ENCODE measurements at places on chromosomes 5 and 9. TPM values are rescaled to one million over a fixed set of nuclear protein-coding genes. Genes with fewer than 3 reads are reported as not detected.

Gene LRRC14B
- total RNA-seq, result not detected

Gene USP20
- total RNA-seq, result 16.5 TPM

Gene PFN3
- not detected for total RNA-seq

Gene LCN9
- not detected for total RNA-seq

Gene DOLK
- 25.9 TPM for total RNA-seq

Gene EQTN
- total RNA-seq, result not detected

Gene MAMDC4
- total RNA-seq, result 10.8 TPM

GRCh38 chr5:54024466-54024865, 285.9 kb downstream of the ARL15 start:
- no peak for DNase-seq
- H3K4me3 ChIP-seq, result no peak overlapping the region
- peaks cover 44% of the 10 kb centered on the region for H3K4me1 ChIP-seq
- no peak overlapping the region for H3K27ac ChIP-seq

GRCh38 chr5:53126521-53126920, 17.0 kb upstream of the MOCS2 start:
- no peak overlapping the region for H3K27ac ChIP-seq
- H3K27me3 ChIP-seq, result no peaks in the 10 kb centered on the region
- H3K4me3 ChIP-seq, result no peak overlapping the region
- H3K4me1 ChIP-seq, result no peaks in the 10 kb centered on the region
- no peak for DNase-seq

DNA sequence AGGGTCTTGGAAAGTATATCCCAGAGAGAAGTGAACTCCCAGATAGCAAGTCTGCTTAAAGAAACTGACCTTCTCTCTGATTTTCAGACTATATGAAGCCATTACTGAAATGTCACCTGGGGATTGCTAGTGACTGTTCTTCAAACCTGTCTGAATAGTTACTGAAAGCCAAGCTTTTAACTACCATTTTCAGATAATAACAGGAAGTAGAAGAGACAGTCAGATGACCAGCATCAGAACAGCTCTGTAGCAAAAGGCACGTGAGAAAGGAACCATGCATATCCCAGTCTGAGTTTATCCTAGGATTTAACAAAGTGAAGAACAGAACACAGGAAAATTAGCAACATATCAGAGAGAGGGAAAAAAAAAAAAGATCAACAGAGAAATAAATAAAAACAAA, 74.9 kb upstream of the SELENOP start:
- H3K27ac ChIP-seq, result no peak overlapping the region
- no peak overlapping the region for H3K4me3 ChIP-seq
- DNase-seq, result no peak
- peaks cover 32% of the 10 kb centered on the region for H3K4me1 ChIP-seq

DNA sequence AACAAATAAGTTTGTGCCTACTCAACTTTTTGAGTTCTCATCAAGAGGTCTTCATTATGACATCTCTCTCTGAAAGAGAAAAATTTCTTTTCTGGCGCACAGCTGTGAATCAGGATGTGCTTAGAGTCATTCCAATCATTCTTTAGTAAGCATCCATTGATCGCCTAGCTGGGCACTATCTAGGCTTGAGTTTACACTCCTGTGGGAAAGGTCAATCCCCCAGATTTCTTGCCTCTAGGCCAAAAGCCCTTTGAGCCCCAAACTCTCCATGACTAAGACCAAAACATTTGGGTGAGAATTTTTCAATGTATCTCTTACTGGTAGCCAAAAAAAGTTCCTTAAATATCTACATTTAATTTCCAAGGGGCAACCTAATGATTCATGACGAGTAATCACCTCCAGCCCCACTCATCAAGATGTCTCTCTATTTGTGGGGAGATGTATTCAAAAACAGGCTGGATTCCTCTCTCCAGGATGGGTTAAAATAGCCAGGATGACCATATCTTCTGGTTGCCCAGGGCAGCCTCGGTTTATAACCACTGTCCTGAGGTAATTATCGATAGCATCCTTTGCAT, 101.7 kb downstream of the GNA14 start:
- H3K27ac ChIP-seq, result no peak overlapping the region
- H3K27me3 ChIP-seq, result no peaks in the 10 kb centered on the region
- no peaks in the 10 kb centered on the region for H3K4me1 ChIP-seq
- DNase-seq, result no peak
- no peaks in the 10 kb centered on the region for H3K36me3 ChIP-seq
- H3K4me3 ChIP-seq, result no peak overlapping the region

DNA sequence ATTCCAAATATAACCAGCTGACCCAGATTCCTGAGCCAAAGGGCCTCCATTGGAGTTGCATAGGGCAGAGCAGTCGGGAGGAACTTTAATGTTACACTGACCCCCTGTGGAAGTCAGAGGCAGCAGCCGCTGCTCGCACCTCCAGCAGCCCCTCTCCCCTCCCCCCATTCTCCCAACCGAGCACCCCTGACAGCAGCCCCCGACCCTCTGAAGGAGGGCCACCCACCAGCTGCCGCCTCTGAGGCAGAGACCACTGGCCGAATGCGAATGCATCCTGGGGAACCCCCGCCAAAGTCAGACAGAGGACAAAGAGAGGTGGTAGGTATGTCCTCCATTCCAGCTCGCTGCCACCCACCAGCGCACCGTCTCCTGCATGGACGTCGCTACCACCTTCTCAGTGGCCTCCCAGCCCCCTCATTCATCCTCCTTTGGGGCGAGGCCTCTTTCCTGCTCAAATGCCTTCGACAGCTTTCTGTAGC, 231.0 kb downstream of the CDK5RAP2 start:
- no peaks in the 10 kb centered on the region for H3K27me3 ChIP-seq
- 0 out of 2 replicates have a peak, but pooled peaks cover 3% of the 10 kb centered on the region for H3K4me1 ChIP-seq

DNA sequence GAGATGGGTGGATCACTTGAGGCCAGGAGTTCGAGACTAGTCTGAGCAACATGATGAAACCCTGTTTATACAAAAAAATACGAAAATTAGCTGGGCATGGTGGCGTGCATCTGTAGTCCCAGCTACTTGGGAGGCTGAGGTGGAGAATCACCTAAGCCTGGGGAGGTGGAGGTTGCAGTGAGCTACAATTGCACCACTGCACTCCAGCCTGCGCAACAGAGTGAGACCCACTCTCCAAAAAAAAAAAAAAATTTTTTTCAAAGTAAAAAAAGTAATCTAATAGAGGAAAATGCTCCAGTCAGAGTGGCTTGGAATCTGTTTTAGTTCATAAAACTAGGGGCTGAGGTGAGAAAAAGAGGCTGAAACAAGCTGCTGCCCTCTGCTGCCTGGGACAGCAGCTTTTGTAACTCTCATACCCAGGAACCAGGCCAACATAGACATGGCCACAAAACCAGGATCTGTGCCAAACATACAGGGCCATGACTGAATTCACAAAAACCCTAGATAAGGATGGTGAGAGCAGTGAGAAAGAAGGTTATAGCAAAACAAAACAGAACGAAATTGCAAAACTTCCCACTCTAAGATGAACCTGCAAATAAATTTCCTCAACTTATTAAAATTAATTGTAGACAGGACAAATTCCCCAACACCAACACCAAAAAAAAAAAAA, 13.1 kb upstream of the DCAF12 start:
- H3K36me3 ChIP-seq, result no peaks in the 10 kb centered on the region
- no peaks in the 10 kb centered on the region for H3K27me3 ChIP-seq
- no peak for DNase-seq
- H3K4me3 ChIP-seq, result no peak overlapping the region

- H3K27me3 ChIP-seq, result no peaks in the 10 kb centered on the region
- no peak overlapping the region for H3K27ac ChIP-seq
- no peaks in the 10 kb centered on the region for H3K36me3 ChIP-seq
- H3K4me1 ChIP-seq, result no peaks in the 10 kb centered on the region
- DNase-seq, result no peak
These were observed 294.1 kb downstream of the ARHGAP26 start for GRCh38 chr5:143064218-143064641.

DNA sequence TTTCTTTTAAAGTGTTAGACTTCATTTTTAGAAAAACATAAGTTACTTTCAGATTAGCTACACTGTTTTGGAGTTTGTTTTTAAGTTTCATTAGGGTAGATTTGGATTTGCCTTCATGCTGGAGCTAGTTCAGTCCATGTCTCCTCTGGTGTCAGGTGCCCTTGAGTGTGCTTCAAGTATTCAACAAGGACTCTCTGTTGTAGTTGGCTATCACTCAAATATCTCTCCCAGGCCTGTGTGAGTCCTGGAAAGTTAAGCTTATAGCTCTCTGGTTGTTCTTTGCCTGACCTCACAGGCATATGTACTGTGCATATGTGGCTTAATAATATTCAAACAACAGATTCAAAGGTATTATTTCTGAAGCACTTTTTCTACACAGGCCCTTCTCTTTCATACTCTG, 45.4 kb downstream of the PTBP3 start:
- H3K4me1 ChIP-seq, result no peaks in the 10 kb centered on the region
- H3K27me3 ChIP-seq, result no peaks in the 10 kb centered on the region
- no peak overlapping the region for H3K27ac ChIP-seq
- H3K36me3 ChIP-seq, result peaks cover 8% of the 10 kb centered on the region

- H3K4me1 ChIP-seq, result 0 out of 2 replicates have a peak, but pooled peaks cover 5% of the 10 kb centered on the region
- H3K36me3 ChIP-seq, result no peaks in the 10 kb centered on the region
- DNase-seq, result no peak
- H3K27ac ChIP-seq, result no peak overlapping the region
- no peaks in the 10 kb centered on the region for H3K27me3 ChIP-seq
- no peak overlapping the region for H3K4me3 ChIP-seq
These were observed 43.7 kb downstream of the ZNF366 start for GRCh38 chr5:72463449-72464052.

DNA sequence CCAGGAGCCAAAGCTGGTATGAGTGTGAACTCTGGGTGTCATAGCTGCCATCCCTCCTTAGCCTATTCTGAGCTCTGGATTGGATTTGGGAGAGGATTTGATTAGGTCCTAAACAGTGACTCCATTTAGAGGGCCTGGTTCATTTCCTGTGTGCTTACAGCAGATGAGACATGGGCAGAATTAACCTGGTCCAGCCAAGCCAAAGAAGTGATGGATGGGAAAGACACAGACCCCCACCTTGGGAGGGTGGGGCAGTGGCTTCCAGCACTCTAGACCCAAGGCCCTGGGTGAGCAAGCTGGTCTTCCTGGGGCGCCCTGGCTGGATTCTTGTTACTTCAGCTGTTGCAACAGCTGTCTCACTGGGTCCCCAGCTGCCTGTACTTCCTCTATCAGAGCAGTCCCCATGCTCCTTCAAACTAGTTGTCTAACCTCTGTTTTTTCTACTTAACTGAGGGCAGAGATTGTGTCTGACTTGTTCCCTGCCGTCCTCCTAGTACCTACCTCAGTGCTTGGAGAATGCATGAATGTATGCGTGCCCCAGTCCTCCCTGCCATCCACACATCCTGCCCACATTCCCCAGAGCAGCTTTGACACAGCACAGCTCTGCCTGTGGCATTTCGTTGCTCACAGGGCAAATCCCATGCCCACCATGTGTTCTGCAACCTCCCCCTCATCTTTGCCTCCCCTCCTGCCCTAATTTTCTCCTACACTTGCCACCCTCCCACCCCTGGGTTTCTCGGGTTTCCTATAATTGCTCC, 115.9 kb downstream of the RGS3 start:
- no peak for DNase-seq
- H3K4me1 ChIP-seq, result peaks cover 7% of the 10 kb centered on the region
- peaks cover 2% of the 10 kb centered on the region for H3K36me3 ChIP-seq
- peak overlapping the region; percentile 18 for H3K27ac ChIP-seq

GRCh38 chr5:126268697-126269315, 154.4 kb upstream of the GRAMD2B start:
- no peak overlapping the region for H3K4me3 ChIP-seq
- H3K4me1 ChIP-seq, result no peaks in the 10 kb centered on the region
- no peak overlapping the region for H3K27ac ChIP-seq
- no peaks in the 10 kb centered on the region for H3K36me3 ChIP-seq
- no peaks in the 10 kb centered on the region for H3K27me3 ChIP-seq

DNA sequence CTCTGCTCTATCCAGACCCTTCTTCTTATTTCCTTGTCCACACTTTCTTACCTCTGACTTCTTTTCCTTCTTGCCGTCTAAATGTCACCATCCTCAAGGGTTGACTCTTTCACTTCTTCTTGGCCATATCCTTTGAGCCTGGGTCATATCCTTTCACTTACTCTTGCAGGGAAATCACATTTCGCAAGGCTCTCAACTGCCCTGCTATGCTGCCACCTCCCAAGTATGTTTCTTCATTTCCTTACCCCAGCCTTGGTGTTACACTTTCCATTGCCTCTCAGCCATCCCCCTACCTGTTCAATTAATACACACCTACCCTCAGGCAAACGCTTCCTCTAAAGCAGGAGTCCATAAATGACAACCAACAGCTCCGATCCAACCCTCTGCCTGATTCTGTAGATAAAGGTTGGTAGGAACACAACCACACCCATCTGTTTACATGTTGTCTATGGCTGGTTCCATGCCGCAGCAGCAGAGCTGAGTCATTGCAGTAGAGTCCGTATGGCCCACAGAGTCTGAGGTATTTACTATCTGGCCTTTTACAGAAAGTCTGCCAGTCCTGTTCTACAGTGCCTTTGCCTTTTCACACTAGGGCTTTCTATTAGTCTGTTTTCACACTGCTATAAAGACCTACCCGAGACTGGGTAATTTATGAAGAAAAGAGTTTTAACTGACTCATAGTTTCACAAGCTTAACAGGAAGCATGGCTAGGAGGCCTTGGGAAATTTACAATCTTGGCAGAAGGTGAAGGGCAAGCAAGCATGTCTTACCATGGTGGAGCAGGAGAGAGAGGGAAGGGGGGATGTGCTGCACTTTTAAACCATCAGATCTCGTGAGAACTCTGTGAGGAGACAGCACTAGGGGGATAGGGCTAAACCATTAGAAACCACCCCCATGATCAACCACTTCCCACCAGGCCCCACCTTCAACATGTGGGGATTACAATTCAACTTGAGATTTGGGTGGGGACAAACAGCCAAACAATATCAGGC, 97.9 kb downstream of the SV2C start:
- no peak overlapping the region for H3K4me3 ChIP-seq
- H3K27ac ChIP-seq, result no peak overlapping the region
- no peak for DNase-seq
- no peaks in the 10 kb centered on the region for H3K27me3 ChIP-seq

DNA sequence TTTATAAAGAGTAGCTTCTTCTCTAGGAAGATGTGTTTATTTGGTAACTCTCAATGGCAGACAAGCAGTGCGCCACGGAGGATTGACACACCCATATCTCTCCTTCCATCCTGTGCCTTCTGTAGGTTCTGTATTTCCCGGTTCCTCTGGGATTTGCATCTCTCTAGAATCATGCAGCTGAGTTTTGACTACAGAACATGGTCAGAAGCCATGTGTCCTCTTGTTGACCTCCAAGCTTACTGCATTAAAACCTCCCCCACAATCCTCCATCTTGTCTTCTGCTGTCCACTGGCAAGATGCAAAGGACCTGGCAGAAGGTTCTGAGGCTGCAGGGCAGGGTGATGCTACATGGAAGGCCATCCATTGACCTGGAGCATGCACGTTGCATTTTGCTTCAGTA, 482.0 kb downstream of the DMRT2 start:
- H3K36me3 ChIP-seq, result no peaks in the 10 kb centered on the region
- H3K4me3 ChIP-seq, result no peak overlapping the region
- no peak overlapping the region for H3K27ac ChIP-seq
- no peak for DNase-seq
- no peaks in the 10 kb centered on the region for H3K4me1 ChIP-seq

DNA sequence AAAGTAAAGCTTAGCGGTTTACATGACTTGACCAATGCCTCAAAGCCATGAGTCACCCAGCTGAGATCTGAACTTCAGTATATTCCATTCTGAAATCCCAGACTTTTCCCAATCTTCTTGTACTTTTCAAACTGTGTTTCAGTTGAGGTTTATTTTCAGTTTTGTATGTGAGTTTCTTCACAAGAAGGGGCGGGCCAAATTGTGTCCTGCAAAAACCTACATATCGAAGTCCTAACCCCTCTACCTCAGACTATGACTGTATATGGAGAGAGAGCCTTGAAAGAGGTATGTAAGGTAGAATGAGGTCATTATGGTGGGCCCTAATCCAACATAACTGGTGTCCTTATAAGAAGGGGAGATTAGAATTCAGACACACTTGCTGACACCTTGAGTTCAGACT, 666 bp upstream of the TLR4 start:
- no peaks in the 10 kb centered on the region for H3K4me1 ChIP-seq
- no peak overlapping the region for H3K27ac ChIP-seq
- H3K4me3 ChIP-seq, result no peak overlapping the region
- H3K36me3 ChIP-seq, result no peaks in the 10 kb centered on the region
- H3K27me3 ChIP-seq, result no peaks in the 10 kb centered on the region
